ENCODE measurements at places on chromosomes 1 and 21. TPM values are rescaled to one million over a fixed set of nuclear protein-coding genes. Genes with fewer than 3 reads are reported as not detected.
A peak's percentile ranks its signal among the peaks of the same experiment; 100 is the strongest.

DNA sequence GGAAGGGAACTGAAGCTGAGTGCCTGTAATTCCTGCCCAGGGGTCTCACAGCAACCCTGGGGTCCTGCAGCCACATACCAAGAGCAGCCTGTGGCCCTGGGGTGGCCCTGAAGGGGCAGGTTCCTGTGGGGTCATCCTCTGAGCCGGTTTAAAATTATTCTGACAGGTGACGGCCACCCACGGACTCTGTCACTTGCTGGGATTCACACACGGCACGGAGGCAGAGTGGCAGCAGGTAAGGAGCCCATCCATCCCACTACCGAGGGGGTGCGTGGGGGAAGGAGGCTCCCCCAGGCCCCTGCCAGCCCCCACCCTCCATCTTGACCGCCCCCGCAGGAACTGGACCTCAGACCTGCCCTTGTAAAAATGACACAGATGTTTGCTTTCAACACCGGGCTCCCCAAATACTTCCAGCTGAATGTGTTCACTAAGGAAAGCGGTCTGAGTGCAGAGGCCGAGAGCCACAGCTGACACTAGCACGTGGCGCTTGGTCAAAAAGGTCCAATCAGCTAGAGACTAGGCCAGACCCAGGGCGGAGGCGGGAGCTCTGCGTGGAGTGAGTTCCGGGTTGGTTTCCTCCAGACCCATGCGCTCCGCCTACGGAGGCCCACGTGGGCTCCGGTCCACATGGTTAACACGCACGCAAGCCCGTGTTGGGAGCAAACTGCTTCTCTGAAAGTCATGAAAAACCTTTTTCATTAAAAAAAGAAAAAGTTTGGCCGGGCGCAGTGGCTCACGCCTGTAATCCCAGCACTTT, 10.0 kb downstream of the YBEY start:
- DNase-seq = peak; percentile 76

GRCh38 chr1:156751451-156751756, at the start of gene HDGF:
Gene HDGF (minus strand): TSS chr1:156751675. CDS start chr1:156751429, 246 bp downstream.
- no peak for DNase-seq

The SPOCD1 gene
- 0.45 TPM for total RNA-seq

DNA sequence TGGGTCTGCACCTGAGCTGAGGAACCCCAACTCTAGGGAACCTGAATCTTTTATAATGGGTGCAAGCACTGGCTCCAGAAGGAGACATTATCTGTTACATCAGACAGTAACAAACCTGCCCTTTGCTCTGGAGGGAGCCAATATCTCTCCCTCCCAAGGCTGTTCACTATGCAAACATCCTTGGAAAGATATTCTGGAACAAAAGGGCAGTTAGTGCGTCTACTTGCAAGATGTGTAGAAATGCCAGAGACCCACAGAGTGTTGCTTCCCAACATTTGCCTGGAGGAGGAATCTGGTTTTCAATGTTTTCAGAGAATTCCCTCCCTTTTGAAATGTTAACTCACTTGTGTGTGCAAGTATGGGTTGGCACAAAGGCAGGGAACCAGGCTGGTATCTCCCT, 31.9 kb downstream of the UMODL1 start:
- peak; percentile 59 for DNase-seq

DNA sequence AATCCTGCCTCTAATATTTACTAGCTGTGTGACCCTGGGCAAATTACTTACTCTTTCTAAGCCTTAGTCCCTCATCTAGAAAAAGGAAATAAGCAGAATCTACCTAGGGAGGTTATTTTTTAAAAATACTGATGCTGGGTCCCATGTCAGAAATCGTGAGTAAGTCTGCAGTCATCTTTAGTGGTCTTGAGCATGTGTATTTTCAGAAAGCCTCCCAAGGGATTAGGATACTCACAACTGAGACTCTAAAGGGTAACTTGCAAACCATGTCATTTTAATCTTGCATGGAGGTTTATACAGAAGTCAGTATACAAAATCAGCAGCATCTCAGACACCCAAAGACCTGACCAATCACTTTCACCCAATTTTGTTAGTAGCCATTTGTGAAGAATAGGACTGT, 43.2 kb downstream of the DSTYK start:
- no peak for DNase-seq

The TCP10L gene
- total RNA-seq = 0.74 TPM

The GBP6 gene
- total RNA-seq = not detected

Data from colonic mucosa (tissue), 4 donors.